Stimulated activated CD4-positive, alpha-beta T cell treated with anti-CD3 and anti-CD28 coated beads, Interleukin-2, amount 100 ng/mL, for 24 hours (primary cell): ENCODE measurements at places on chromosomes 7 and 10.

GRCh38 chr7:1079546-1079945 lies 8.4 kb upstream of the GPER1 start:
- no peak for DNase-seq

GRCh38 chr7:141792526-141792925 lies 2.5 kb downstream of the TAS2R5 start:
- DNase-seq, result no peak

GRCh38 chr7:43584195-43584586 lies 1.3 kb downstream of the STK17A start:
- peak; percentile 27 for DNase-seq

DNA sequence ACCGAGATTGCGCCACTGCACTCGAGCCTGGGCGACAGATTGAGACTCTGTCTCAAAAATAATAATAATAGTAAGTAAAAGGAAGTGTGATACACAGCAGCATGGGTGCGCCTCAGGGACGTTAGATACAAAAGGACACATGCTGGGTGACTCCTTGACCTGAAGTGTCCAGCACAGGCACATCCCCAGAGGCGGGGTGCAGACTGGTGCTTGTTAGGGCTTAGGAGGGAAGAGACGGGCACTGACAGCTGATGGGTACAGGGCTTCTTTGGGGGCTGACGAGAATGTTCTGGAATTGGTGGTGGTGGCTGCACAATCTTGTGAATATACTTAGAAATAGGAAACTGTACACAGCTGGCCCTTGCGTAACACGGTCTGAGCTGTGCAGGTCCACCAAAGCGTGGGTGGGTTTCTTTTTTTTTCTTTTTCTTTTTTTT lies 61.8 kb upstream of the DNAJB6 start:
- DNase-seq, result no peak

DNA sequence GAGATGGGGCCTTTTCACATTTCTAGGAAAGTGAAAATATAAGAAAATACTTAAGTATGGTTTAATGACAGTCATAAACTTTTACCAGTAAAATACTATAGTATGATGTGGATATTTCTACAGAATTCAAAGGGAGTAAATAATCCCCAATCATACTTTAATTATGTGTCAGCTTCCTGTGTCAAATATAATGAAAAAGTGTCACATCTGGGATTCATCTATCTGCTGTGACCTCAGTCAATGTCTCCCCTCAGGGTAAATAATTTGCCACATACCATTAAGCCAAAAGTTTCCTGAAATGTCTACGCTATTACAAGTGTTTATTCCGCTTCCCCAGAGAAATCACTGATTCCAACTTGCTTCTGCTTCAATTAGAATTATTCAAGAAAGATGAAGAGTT lies 110.5 kb downstream of the ITGA8 start:
- DNase-seq, result no peak

DNA sequence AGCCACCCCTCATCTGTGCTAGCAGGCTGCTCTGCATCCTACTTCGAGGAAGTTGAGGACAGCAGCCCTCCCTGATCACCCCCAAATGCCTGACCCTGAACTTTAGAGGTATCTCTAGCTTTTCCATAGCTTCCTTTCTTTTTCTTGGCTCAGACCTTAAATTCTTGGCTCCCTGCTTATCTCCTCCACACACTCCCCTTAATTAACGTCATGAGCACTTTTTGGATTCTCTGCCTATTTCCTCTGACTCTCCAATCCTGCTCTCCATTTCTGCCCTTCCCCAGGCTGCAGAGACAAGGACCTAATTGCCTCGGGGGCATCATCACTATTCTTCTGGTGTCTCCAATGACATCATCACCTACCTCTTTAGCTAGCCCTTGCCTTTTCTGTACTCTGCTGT lies 40.8 kb upstream of the SEC61G start:
- DNase-seq, result no peak

GRCh38 chr10:77158666-77159065 lies 478.9 kb downstream of the KCNMA1 start:
- no peak for DNase-seq

GRCh38 chr7:42914421-42915045 lies 2.7 kb upstream of the C7orf25 start:
- DNase-seq, result no peak

GRCh38 chr7:144588559-144589051 lies 185.1 kb upstream of the NOBOX start:
- DNase-seq, result no peak

- peak; percentile 25 for DNase-seq
Observed at GRCh38 chr7:106281585-106282318, 3.0 kb downstream of the NAMPT start.

GRCh38 chr10:23063973-23064812 lies 31.2 kb upstream of the MSRB2 start:
- DNase-seq, result no peak

DNA sequence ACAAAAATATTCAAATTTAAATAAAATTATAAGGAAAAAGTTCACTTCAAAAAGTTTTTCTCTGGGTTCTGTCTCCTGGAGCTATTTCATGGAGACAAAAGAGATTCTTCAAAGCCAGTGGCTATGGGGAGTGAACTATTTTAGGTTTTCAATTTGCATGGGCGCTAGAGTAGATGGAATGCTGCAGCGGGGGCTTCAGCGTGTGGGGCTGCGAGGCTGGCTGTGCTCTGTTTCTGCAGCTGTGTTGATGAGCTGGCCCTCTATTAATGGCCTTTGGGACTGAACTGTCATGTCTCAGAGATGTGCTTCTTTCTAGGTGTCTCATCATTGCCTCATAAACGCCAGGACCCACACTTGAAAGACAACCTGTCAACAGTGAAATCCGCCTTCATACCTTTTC lies 108.4 kb upstream of the NPY start:
- no peak for DNase-seq

DNA sequence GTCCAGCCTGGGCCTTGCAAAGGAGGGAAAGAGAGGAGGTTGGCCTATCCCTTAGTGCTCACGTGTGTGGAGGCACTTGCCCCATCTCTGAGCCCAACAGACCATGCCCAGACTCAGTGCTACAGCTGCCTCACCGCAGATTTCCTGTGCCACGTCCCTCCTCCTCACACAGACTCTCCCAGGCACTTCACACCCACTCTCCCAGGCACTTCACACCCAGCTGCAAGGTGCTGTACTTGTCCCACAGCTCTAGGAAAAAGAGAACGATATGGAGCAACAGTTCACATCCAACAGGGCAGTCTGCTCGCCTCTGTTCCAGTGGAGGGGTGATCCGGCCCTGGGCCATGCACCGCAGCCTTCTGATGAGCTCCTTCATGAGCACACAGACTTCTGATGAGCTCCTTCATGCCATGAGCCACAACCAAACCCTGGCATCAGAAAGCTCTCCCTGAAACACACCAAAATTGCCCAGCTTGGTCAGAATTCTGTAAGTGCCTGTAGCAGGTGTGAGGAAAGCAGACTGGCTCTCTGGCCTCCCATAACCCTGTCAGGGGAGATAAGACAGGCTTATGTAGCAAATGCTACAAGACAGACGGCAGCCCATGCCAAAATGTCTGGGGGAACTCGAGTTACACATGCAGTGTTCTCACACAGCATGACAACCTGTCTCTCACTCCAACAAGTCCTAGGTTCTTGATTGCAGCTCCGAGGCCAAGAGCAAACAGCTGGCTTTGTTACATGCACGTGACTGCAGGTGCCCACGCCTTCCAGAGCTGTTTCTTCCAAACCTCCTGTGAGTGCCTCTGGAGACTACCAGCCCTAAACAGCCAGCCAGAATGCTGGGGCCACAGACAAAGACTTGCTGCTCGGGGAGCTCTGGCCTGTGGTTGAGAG lies 348.5 kb downstream of the GRID1 start:
- no peak for DNase-seq

DNA sequence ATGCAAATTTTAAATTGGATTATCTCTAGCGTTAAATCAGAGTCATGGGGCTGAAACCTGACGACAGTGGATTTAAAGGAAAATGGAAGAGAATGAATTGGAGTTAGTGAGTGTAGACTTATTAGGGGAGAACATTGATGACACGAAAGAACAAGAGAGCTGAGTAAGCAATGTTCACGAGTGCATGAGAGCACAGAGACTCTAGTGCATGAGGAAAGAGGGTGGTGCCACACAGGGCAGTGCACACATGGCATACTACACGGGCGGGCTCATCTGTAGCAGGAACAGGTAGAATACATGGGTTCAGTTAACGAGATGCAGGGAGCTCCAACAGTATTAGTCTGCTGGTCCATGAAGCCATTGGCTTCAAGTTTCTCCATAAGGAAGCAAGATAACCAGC lies 53.9 kb downstream of the USP6NL start:
- DNase-seq, result no peak

DNA sequence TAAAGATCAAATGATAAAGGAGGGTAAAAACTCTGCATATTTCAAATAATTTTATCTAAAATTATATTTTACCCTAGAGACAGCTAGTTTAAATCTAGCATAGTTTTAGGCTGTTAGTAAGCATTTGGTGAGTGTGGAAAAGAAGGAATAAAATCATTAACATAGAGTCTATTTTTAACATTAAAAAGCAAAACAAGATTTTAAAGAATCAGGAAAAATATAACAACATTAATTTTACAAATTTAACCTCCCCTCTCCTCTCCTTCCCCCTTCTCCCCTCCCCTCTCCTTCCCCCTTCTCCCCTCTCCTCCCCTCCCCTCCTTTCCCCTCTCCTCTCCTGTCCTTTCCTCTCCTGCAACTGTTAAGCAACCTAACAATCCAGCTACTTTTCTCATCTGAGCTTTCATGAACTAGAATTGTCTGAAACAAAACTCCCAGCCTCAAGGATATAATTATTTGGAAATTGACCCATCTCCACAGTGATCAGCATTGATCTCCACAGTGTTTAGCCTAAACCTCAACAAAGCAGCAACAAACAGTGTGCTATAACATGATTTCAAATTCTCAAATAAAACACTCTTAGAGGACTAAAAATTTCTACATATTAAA lies 293.2 kb downstream of the PPP1R3A start:
- no peak for DNase-seq

DNA sequence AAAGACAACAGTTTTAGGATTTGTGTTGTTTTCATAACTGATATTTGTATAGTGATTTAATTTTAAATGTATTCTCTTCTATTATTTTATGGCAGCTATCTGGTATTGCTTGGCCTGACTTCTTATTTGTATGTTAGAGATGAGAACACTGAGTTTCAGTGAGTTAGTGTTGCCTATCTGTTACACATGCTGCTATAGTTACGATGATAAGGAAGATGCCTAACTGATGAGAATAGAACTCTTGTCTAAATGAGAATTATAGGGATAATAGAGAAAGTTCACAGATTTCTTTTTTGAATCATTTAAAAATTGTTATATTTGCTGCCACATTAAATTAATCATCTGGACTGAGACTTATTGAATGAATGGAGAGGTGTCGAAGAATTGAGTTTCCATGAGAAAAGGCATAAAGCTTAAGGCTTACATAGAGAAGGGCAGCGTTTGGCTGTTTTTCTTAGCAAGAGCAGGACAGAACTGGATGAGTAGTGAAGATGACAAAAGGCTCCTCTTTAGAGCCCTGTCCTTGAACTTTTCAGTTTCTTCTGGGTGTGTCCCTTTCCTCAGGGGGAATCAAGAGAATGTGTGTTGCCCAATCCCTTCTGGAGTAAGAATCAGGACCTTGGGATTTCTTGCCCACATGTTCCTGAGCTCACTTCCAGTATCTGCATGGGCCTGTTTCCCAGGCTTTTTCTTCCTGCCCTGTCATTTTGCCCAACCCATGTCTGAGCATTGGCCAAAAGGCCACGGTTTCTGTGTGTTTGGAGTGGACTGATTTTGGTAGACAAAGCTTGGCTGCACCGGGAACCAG lies 195.6 kb upstream of the CSTF2T start:
- no peak for DNase-seq

- no peak for DNase-seq
Observed at GRCh38 chr10:128064970-128065580, 61.1 kb downstream of the MKI67 start.

GRCh38 chr10:68600041-68600778 lies 40.1 kb downstream of the TET1 start:
- peak; percentile 49 for DNase-seq
